Stimulated activated CD4-positive, alpha-beta T cell treated with anti-CD3 and anti-CD28 coated beads, TNF-alpha, amount 100 ng/mL, for 1 hour (primary cell): ENCODE measurements at places on chromosomes 1 and 21.

GRCh38 chr1:77370583-77371306 lies 88.9 kb downstream of the AK5 start:
- no peak for DNase-seq

DNA sequence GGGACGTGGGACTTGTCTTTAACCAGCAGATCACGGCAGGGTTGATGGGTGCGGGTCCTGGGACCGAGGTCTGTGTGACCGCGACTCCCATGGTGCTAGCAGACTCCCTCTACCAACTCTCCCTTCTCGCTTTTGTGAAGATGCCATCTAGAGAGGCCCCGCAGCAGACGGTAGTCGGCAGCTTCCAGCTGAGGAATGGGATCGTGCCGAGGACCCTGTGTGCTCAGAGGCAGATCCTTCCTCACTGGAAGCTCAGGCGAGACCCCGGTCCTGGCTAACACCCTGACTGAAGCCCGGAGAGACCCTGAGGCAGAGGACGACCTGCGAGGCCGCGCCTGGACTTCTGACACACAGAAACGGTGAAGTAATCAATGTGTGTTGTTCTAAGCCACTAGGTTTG lies 12.5 kb upstream of the SPATC1L start:
- no peak for DNase-seq

DNA sequence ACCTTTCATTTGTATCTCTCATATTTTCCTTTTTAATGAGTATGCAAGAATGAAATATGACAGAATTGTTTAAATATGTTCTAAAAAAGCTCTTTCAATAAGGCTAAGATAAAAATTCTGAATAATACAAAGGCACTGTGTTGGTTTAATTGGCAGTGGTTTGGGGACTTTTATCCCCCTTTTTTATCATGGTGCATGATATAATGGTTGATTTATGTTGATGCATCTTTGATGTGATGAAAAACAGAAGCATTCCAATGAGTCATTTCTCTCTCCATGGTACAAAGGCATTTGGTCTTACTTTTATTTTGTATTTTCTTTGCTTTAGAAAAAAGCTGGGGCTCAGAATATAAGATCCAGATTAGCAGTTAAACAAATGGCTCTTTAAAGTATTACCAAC lies 127.2 kb upstream of the GREM2 start:
- no peak for DNase-seq

DNA sequence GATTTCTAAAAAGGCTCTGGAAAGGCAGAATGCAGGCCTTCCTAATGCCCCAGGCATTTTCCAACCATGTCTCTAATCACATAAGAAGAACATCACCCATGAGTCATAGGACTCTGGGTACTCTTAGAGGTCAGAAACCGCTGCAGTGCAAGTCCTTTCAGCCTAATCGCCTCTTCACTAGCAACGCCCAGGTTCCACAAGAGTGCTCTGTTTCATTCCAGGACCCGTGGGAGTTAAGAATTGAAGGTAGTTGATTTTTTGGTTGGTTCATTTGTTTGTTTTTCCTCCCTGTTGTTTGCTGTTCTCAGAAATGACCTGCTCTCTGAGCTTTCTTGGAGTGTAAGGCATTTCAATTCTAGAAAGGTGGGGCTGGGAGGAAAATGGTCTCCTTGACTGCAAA lies 123.2 kb downstream of the NR5A2 start:
- no peak for DNase-seq

GRCh38 chr1:17658837-17659236 lies 96.3 kb upstream of the ACTL8 start:
- DNase-seq: no peak
